ENCODE measurements at places on chromosomes 2 and 18. TPM values are rescaled to one million over a fixed set of nuclear protein-coding genes. Genes with fewer than 3 reads are reported as not detected.
A peak's percentile ranks its signal among the peaks of the same experiment; 100 is the strongest.

- peak; percentile 70 for DNase-seq
Measured at GRCh38 chr2:69642709-69643601, 584 bp downstream of the AAK1 start.

Gene TGFA
- total RNA-seq: not detected

Gene CPLX4
- total RNA-seq: not detected

Gene ACTG2
- not detected for total RNA-seq

Gene CD8B
- 296 TPM for total RNA-seq
